ENCODE measurements at places on chromosomes 13 and 19.

GRCh38 chr13:105527127-105527526, 1008.3 kb downstream of the EFNB2 start:
- no peak for DNase-seq

DNA sequence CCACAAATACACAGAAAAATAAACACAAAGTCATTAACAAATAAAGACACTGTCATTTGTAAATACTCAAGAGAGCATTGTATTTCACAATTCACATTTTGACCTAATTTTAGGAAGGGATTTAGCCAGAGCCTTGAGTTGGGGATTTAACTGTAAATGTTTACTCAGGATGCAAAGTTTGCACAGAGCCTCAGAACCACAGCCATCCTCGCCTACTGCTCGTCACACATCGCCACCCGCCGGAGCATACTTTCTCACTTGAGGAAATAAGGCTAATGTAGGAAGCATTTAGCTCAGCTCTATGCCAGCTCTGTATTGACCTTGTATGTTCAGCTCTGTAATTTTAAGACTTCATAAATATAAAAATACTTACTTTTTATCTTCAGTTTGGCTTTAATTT, 442.7 kb downstream of the OXGR1 start:
- peak; percentile 50 for DNase-seq

DNA sequence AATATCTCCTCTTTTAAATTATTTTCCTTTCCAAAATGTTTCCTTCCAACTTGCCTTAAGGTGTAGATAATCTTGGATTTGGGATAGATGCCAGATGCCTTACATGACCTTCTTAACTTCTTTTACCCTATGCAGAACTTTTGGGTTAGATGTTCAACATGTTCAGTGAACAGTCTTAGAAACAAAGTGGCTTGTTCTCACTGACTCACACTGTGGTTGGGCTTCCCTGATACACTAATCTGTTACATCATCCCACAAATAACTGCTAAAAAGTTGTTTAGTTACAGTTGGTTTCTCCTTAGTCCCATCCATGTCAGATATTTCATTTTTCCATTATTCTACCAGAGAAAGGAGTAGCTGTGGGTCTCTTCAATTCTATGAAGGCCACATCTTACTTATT, 2638.2 kb downstream of the PCDH9 start:
- peak; percentile 77 for DNase-seq

DNA sequence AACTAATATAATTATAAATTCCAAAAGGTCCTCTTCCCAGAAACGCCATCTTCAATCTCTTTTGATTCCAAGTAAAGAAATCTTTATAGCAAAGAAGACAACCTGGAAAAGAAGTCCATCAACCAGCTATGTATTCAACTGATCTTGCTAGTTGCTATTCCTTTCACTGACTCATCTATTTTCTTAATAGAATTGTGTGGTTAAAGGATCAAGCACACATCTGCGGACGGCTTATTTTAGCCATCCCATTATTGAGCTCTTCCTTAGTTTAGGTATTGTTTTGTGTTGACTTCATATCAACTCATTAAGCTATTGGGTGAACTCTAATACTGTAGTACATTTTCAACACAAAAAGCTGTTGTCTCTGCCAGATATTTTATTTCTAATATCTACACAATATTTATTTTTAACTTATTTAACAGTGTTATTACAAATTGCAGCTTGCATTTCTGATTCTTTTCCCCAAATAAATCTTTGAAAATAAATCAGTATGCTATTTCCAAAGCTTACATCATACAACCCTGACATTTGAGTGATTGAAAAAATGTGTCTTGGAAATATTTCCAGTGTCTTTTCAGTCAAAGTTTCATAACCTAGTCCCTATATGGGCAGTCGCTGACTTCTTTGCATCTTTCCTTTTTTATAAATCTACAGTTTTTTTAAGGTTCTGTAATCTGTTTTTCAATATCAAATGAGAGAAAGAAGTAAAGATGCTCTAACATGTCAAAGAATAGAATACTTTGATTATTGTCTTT, 158.8 kb upstream of the SPRY2 start:
- no peak for DNase-seq

- DNase-seq = no peak
Measured at GRCh38 chr19:2816641-2817040, 3.0 kb upstream of the ZNF554 start.

DNA sequence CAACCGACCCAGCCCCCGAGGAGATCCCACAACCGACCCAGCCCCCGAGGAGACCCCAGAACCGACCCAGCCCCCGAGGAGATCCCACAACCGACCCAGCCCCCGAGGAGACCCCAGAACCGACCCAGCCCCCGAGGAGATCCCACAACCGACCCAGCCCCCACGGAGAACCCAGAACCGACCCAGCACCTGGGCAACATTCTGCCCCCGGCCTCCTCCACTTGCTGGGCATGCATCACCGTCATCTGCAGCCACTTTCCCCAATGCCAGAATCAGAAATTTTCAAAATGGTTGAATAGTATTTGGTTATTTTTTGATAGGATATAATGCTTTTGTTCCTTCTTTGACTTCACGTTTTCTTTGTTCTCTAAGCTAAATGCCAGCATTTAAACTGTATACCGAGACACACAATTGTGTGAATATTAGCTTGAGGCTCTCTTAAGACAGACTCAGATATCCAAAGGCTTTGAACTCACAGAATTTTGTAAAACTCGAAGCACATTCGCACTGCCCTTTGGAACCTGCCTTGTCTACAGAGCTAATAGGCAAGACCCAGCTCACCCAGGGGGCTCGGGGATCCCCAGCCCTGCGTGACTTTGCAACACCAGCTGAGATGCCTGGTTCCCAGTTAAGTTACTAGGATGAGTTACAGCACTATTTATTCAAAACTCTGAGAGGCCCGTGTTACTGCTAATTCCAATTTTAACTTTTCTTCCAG, 15.5 kb upstream of the RASA3 start:
- no peak for DNase-seq

GRCh38 chr13:32017474-32017873, 14.1 kb upstream of the FRY start:
- no peak for DNase-seq

DNA sequence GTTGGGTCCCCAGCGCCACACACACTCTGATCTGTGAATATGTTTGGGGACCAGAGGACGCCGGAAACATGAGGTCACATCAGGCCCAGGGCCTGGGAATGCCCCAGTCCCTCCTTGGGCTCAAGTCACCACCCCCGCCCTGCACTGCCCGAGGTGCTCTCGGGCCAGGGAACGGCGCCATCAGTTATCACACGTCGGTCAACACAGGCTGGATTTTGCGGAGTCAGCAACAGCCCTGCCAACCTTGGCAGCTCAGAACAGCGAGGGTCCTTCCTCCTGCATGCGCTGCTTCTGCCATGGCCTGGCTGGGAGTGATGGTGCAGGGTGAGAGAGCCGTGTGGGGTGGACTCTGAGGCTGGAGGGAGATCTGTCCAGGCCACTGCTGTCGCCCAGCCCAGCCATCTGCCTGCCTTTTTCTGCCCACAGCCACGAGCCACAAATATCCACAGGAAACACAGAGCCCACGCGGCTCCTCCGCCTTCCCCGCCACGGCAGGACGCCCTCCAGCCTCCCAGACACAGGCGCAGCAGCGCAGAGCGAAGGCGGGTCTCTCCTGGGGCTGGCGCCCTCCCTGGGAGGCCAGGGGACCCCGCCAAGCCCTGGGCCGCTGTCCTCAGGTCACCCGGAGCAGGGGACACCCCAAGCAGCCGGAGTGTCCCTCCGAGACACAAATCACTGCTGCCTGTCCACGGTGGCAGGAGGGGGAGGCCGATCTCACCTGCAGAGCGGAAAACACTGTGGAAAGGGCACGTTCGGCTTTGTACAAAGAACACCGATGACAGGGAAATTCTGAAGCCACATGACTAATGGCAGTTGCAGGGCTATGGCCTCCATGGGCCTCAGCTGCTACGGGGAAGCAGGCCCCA, 31.6 kb upstream of the CACTIN start:
- no peak for DNase-seq
